Testis (tissue), 5 donors: ENCODE measurements at places on chromosomes 4 and X. TPM values are rescaled to one million over a fixed set of nuclear protein-coding genes. Genes with fewer than 3 reads are reported as not detected.

The RASL11B gene
- 25.5 TPM for total RNA-seq

The GAGE1 gene
- total RNA-seq = 12.3 TPM

The CRMP1 gene
- total RNA-seq = 8.9 TPM

The GYPE gene
- total RNA-seq = not detected

The FAT1 gene
- total RNA-seq = 118 TPM

The TRIM75 gene
- total RNA-seq = 0.81 TPM

The MID1 gene
- total RNA-seq = 18.3 TPM

The HSFX3 gene
- 8.7 TPM for total RNA-seq

The PWWP3B gene
- total RNA-seq = 60.9 TPM

The SYP gene
- total RNA-seq = 3.4 TPM

The OSTC gene
- 54.5 TPM for total RNA-seq

The CDKL5 gene
- 24.7 TPM for total RNA-seq

The SYTL4 gene
- total RNA-seq = 64.7 TPM

The CYP4V2 gene
- 34.9 TPM for total RNA-seq

The MGAT4D gene
- 9.4 TPM for total RNA-seq

The EXOC1L gene
- total RNA-seq = not detected

The SMIM10L2A gene
- total RNA-seq = 20.5 TPM

The TXK gene
- 5.9 TPM for total RNA-seq

The ZMAT1 gene
- 17.7 TPM for total RNA-seq

The APBB2 gene
- 59.8 TPM for total RNA-seq

The USP17L13 gene
- total RNA-seq = not detected

The GPRIN3 gene
- 2.2 TPM for total RNA-seq

The ZCCHC18 gene
- total RNA-seq = 6.2 TPM

The XK gene
- 4.3 TPM for total RNA-seq

The SPATA18 gene
- total RNA-seq = 139 TPM

The ACE2 gene
- total RNA-seq = 116 TPM

The PRR32 gene
- total RNA-seq = not detected

The HCCS gene
- total RNA-seq = 17.4 TPM

The TRAM1L1 gene
- 8.7 TPM for total RNA-seq

The SORCS2 gene
- total RNA-seq = 2.9 TPM

The FAM47A gene
- 1.9 TPM for total RNA-seq

The AKAP17A gene
- 113 TPM for total RNA-seq

The NAT8L gene
- 56.6 TPM for total RNA-seq

The FRG2 gene
- 0.24 TPM for total RNA-seq

The RPA4 gene
- total RNA-seq = 8.7 TPM

The CSAG1 gene
- total RNA-seq = not detected
